ENCODE measurements at places on chromosomes 1 and 21. TPM values are rescaled to one million over a fixed set of nuclear protein-coding genes. Genes with fewer than 3 reads are reported as not detected.

DNA sequence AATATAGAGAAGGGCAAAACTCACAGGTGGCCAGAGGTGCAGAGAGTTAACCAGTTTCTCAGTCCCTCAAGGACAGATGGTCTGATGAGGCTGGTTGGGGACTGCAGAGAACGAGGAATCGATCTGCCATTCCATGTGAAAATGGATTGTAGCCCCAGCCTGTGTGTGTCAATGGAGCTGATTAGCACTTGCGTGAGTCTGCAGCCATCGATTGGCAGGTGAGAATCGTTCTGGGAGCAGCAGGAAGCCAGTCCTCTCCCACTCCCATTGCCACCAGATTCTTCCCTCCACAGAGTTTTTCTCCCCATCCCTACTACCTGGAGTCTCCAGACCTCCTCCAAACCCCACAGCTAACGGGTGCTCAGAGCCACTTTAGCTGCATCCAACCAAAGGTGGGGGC, 18.3 kb upstream of the PSMB2 start:
- DNase-seq, result no peak

DNA sequence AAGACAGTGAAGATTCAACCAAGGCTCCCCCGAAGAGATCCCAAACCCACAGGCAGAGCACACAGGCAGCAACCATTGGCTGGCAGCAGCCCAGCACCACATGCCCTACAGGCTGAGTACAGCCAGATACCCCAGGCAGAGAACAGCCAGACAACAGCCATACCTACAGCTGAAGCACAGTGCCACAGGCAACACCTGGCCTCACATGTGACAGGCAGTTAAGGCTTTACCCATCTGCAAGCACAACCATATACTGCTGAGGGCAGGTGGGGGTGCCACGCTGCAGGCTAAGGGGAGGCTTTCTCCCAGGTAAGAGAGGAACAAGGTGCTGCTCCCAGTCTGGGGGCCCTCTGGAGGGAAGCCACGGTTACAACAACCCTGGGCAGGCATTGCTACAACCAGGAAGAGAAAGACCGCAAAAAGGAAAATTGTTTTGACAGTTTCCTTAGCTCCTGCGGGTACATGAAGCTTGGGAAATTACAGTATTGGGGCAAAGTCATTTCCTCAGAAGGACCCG, 12.3 kb downstream of the CHIT1 start:
- no peak for DNase-seq

GRCh38 chr1:27662707-27663393, 9.1 kb downstream of the IFI6 start:
- DNase-seq, result peak; percentile 96

- DNase-seq, result no peak
These were observed 19.9 kb downstream of the AGPAT3 start for GRCh38 chr21:43884861-43885417.

GRCh38 chr21:40754466-40754865, 92.5 kb downstream of the DSCAM start:
- DNase-seq, result no peak

GRCh38 chr1:93715529-93716126, 34.0 kb upstream of the BCAR3 start:
- DNase-seq, result peak; percentile 36

- no peak for DNase-seq
These were observed 56.4 kb downstream of the HLCS start for GRCh38 chr21:36909901-36910561.

DNA sequence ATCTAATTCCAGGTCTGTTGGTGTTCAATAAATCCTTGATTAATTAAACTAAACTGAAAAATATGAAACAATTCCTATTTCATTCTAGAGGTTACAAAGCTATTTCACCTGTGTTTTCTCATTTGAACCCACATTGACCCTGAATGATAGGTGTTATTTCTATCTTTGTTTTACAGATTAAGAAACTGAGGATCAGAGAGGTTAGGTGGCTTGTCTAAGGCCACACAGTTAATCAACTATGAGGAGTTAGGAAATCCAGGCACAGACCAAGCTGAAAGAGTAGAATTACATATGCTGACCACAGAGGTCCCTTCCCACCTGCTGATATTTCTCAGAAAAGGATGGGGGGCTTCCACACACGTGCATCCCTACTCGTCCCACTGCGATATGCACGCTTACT, 487 bp downstream of the PIGR start:
- DNase-seq, result no peak

- no peak for DNase-seq
These were observed 162.4 kb downstream of the PGBD5 start for GRCh38 chr1:230263568-230264195.

TP53BP2 gene
- total RNA-seq, result 34.5 TPM
